ENCODE measurements at places on chromosomes 7 and 10.

DNA sequence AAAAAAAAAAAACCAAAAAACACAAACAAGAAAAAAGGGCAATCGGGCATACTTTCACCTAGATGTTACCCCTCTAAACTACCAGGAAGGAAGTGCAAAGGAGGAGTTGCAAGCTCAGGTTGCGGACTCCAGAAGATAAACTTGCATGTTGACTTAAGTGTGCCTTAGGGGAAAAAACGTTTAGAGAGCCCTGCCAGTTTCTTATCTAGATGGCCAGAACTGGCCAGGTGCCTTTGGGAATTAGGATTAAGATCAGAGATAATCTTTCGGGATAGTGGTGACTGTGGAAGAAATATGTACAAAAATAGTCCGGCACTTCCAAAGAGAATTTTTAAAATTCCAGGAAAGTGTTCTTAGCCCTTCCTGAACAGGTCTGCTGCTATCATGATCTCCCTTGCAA is 17.6 kb downstream of the EVX1 start:
- DNase-seq: no peak

DNA sequence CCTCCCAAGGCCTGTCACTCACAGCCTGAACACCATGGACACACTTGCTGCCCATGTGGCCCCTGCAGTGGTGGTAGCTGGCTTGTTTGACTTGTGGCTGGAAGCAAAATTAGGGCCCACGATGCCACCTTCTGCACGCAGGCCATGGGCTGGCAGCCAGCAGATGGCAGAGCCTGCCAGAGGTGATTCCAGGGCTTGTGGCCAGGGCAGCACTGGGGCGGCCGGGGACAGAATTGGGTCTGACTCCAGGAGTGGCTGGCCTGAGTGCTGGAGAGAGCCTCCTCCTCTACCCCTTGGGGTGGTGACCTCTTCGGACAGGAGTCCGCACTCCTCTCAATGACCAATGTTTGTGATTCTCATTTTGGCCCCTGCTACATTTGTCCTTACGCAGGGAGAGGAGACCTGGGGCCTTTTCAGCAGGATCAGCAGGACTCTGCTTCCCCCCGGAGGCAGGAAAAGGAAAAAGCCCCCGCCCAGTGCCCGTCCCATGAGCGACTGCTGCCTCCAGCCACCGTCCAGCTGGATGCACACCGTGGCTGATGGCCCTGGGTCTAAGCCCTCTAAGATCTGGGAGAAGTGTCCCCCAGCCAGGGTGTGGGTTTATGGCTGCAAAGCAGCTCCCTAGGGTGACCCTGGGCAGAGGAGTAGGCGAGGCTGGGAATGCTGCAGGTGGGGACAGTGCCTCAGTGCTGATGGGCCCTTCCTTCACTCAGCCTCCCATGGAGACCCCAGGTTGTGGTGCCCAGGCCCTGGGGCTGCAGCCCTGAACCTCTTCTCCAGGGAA is 26.5 kb downstream of the DNAJB12 start:
- DNase-seq: no peak

DNA sequence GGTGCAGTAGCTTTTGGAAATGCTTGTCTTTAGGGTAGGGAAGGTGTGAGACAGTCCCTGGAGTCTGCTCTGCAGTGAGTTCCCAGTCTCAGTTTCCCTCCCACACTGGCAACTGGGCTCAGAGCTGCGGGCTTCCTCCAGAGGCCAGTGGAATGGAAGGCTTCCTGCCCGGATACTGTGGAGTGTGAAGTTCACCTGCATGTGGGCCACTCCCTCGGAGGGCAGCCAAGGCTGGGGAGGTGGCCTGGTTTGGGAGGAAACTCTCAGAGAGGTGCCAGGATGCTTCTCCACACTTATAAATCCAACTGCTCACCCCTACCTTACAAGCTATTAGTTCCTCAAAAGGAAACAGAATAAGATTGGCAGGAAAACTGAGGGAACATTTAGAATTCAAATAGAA is 18.1 kb upstream of the UBE2H start:
- DNase-seq: no peak

DNA sequence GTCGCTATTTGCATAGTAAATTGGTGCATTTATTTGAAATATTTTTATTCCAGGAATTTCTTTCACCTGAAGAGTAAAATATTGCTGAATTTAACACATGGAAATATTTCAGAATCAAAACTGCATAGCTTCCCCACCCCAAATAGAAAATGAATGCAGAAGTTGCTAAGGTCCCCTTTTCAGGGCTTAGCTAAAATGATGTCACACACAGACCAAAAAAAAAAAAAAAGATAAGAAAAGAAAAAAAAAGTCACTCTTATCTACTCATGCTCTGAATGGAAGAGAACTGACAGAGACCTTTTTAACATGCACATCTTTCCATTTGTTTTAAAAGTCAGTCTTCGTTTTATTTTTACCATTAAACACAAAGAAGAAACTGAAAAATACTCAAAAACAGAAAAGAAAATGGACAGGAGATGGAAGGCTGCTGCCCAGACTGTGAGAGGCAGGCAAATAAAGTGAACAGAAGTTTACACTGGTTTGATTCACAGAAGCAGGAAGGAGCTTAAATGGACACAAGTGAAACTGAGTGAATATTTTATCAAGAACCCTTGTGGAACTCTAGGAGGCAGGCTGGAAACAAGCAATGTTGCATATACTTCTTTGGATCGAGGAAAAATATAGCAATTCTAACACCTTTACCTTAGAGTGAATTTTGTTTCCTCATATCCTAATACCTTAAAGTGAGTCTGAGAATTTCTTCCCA is 32.0 kb downstream of the PSMC2 start:
- no peak for DNase-seq

DNA sequence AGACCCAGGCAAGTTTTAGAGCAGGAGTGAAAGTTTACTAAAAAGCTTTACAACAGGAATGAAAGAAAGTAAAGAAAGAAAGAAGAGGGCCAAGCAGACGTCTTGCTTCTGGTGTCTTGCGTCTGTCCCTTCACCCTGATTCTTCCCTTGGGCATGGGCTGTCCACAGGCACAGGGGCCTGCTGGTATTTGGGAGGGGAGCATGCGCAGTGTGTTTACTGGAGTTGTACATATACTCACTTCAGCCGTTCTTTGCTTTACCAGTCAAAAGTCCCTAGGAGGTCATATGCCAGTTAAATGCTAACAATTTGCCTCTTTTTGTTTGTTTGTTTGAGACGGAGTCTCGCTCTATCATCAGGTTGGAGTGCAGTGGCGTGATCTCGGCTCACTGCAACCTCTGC is 875.9 kb downstream of the REEP3 start:
- no peak for DNase-seq

DNA sequence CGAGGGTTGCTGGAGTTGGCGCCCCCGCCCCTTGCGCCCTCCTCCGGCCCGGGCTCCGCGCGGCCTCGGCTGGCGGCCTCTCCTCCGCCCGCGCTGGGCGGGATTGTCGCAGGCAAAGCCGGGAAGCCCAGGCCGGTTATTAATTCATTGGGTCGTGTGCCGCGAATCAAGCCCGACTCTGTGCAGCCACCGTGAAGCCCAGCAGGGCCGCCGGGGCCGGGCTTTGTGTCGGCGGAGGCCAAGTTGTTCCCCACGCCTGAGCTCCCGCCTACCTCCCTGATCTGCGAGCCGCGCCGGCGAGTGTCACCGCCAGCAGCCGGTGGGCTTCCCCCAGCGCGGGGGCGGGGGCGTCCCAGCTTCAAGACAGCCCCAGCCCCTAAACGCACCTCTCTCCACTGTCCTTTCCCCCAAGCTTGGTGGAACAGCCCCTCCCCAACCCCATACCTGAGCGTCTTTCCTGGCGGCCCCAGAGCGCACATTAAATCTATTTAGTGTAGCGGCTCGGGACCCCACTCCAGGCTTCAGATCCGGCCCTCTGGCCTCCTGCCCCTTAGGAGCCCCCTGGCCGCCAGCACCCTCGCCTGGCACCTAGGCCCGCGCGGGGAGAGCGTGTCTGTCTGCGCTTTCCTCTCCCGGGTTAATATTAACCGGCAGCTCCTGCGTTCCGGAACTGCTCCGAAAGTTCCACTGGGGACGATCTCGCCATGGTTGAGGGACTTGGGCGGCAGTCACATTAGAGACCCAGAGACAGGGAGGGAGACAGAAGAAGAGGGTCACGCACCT is 3.5 kb downstream of the SHH start:
- no peak for DNase-seq

GRCh38 chr10:3652886-3653285 is 132.1 kb downstream of the KLF6 start:
- no peak for DNase-seq

All from immature natural killer cell (primary cell).